ENCODE measurements at places on chromosomes 4 and X. TPM values are rescaled to one million over a fixed set of nuclear protein-coding genes. Genes with fewer than 3 reads are reported as not detected.
A peak's percentile ranks its signal among the peaks of the same experiment; 100 is the strongest.

DNA sequence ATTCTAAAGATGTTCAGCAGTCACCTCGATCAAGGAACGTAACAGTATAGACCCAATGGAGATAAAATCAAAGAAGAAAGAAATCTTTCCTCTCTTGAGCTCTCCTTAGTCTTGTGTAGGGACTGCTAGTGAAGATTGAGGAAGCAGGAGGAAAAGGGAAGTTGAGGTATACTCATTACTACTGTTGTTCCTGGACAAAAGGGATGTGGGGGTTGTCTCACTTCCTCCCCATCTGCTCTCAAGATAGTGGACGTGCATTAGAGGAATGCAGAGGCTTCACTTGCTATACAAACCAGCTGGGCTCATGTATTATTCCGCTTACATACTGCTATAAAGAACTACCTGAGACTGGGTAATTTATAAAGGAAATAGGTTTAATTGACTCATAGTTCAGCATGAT is 208.9 kb upstream of the ARHGEF9 start:
- H3K4me1 ChIP-seq, result no peaks in the 10 kb centered on the region
- H3K27ac ChIP-seq, result no peak overlapping the region
- no peaks in the 10 kb centered on the region for H3K27me3 ChIP-seq
- no peak overlapping the region for H3K4me3 ChIP-seq

- H3K27ac ChIP-seq, result no peak overlapping the region
- no peak overlapping the region for H3K4me3 ChIP-seq
- DNase-seq, result no peak
- no peaks in the 10 kb centered on the region for H3K4me1 ChIP-seq
Observed at GRCh38 chr4:30767147-30767845, 47.1 kb downstream of the PCDH7 start.

DNA sequence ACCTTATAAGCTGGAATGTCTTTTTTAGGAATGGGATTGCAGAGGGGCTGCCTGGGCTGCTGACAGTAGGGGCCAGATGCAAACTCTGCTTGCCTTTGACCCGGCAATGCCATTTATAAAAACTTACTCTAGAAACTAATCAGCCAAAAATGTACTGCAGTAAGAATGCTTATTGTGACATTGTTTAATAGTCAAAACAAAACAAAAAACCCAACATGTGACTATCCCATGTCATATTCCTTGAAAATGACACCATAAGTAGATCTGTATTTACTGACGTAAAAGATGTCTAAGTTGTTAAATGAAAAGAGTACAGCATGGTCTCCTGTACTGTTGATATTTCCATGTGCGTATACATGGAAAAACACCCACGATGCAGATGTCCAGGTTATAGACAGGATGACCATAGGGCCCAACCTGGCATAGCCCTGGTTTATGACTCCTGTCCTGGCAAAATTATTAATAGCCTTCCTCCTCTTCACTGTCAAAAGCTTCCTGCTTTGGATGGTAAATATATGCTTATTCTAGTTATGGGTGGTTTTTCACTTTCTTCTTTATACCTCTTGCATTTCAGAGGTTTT is 138.9 kb downstream of the PTTG2 start:
- H3K27me3 ChIP-seq, result no peaks in the 10 kb centered on the region
- H3K27ac ChIP-seq, result no peak overlapping the region
- DNase-seq, result no peak
- H3K36me3 ChIP-seq, result peaks cover 20% of the 10 kb centered on the region

DNA sequence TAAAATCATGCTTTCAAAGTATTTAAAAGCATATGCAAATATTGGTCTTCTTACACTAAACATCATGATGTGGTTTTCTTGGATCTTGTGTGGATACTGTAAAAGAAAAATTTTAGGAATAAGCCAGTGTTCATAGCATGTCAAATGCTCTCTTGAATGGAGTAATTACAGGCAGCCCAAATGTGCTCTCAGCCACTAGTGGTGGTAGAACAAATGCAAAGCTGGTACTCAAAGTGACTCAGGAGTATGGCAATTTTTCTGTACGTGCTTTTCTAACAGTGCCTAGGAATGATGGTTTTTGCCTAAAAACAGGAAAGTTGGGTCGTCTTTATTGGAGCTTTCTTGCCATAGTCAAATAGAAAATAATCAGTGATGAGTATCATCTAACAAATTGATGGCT is 19.9 kb downstream of the PGRMC2 start:
- H3K36me3 ChIP-seq, result peaks cover 6% of the 10 kb centered on the region
- no peaks in the 10 kb centered on the region for H3K27me3 ChIP-seq
- DNase-seq, result no peak
- H3K4me1 ChIP-seq, result no peaks in the 10 kb centered on the region
- no peak overlapping the region for H3K27ac ChIP-seq

DNA sequence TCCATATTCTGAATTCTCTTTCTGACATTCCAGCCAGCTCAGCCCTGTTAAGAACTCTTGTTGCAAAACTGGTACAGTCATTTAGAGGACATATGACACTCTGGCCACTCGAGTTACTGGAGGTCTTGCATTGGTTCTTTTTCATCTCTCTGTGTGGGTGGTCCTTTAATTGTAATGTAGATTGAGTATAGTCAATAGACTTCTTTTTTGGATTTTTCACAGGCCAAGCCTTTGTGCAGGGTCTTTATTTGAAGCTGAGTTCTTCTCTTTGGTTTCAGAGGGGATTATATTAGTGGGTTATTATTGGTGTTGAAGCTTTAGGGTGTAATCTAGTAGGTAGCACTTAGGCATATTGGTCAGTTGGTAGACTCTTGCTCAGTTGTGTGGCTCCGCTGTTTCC is 118.0 kb upstream of the GIMD1 start:
- no peak for DNase-seq
- H3K27ac ChIP-seq, result no peak overlapping the region
- no peaks in the 10 kb centered on the region for H3K27me3 ChIP-seq
- no peaks in the 10 kb centered on the region for H3K4me1 ChIP-seq

DNA sequence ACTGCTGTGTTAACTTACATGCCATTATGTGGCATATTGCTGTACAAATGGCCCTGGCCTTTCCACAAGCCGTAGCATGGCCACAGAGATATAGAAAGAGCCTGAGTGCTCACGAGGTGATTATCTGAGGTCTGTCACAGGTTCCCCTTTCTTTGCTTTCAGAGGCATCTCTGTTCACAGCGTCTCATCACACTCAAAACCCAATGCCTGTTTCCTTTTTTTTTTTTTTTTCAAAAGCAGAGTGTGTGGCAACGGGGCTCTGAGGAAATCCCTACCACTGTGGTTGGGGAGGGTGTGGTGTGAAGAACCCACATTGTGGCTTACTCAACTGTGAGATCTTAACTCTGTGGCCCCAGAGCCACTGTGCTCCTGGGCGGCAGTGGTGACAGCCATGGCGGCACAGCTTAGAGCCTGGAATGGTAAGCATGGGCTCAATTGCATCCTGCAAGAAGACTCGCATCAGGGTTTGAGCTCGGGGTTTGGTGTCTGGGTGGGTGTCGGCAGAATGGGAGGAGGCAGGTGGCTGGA is 30.8 kb downstream of the RTL5 start:
- H3K4me3 ChIP-seq, result peak overlapping the region; percentile 53
- H3K36me3 ChIP-seq, result no peaks in the 10 kb centered on the region
- H3K4me1 ChIP-seq, result peaks cover 50% of the 10 kb centered on the region
- no peaks in the 10 kb centered on the region for H3K27me3 ChIP-seq
- DNase-seq, result peak; percentile 59

FABP2 gene
- polyA plus RNA-seq, result not detected

GLUD2 gene
- polyA plus RNA-seq, result 0.20 TPM

DNA sequence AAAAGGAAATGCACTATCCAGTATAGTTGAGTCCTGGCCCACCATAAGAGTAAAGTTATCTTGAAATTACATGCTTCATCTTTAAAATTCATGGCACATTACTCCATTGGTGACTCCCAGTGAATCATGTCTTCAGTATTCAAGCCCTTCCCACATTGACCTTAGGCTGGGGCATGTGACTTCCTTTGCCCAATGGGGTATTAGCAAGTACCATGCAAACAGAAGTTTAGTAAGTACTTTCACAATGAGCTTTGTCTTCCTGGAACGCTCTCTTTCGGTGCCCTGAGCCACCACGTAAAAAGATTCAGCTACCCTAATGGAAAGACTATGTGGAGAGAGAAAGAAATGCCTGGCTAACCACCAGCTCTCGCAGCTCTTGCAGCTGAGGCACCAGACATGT is 235.4 kb downstream of the HNRNPD start:
- peaks cover 19% of the 10 kb centered on the region for H3K4me1 ChIP-seq
- H3K27ac ChIP-seq, result no peak overlapping the region
- no peak for DNase-seq

GRCh38 chr4:140223056-140223810 is 69.2 kb upstream of the MAML3 start:
- no peak for DNase-seq
- H3K36me3 ChIP-seq, result no peaks in the 10 kb centered on the region
- no peaks in the 10 kb centered on the region for H3K4me1 ChIP-seq
- H3K4me3 ChIP-seq, result no peak overlapping the region
- H3K27me3 ChIP-seq, result no peaks in the 10 kb centered on the region

RHOH gene
- 262 TPM for polyA plus RNA-seq

AFF1 gene
- polyA plus RNA-seq, result 20.9 TPM

- no peaks in the 10 kb centered on the region for H3K27me3 ChIP-seq
- no peaks in the 10 kb centered on the region for H3K36me3 ChIP-seq
- DNase-seq, result no peak
- H3K4me3 ChIP-seq, result no peak overlapping the region
- H3K27ac ChIP-seq, result peak overlapping the region; percentile 57
Observed at GRCh38 chrX:11254417-11255109, 38.6 kb upstream of the AMELX start.

VCX2 gene
- polyA plus RNA-seq, result not detected

DNA sequence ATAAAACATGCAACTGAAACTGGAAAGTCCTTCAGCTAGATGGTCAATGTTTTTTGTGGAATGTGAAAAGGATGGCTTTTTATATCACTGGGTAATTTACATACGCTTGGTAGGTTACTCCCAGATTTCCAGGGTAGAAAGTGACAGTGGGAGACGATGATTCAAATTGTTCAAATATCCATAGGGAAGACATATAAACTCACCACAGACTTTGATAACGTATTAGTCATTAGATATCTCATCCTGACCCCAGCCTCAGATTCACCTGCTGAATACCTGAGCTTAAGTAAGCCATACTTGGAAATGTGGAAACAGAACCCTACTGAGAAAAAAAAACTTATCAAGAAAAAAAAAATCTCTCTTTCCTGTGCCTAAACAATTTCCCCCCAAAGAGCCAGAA is 169.4 kb downstream of the ZNF674 start:
- H3K27ac ChIP-seq, result no peak overlapping the region
- H3K36me3 ChIP-seq, result no peaks in the 10 kb centered on the region
- H3K4me3 ChIP-seq, result no peak overlapping the region

DNA sequence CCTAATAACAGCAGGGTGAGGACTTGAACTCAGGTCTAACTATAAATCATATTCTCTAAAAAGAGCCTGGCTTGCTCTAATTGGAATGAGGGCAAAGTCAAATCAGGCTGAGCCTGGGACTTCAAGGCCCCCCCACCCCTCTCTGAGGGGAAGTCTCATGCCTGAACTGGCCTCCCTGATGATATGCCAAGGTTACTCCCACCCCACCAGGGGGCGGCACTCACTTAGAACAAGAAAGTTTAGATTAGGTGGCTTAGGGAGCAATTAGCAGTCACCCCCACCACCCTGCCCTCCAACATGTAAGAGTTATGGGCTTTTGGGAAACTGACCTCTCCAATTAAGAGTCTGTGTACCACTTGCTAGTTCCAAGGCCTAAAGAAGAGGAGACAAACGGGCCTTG is 2.7 kb downstream of the FOXO4 start:
- no peaks in the 10 kb centered on the region for H3K36me3 ChIP-seq
- no peak overlapping the region for H3K4me3 ChIP-seq
- H3K27me3 ChIP-seq, result no peaks in the 10 kb centered on the region
- no peak overlapping the region for H3K27ac ChIP-seq
- DNase-seq, result peak; percentile 69
- H3K4me1 ChIP-seq, result peaks cover 43% of the 10 kb centered on the region

GRCh38 chrX:69148946-69149345 is 16.3 kb downstream of the PJA1 start:
- no peaks in the 10 kb centered on the region for H3K27me3 ChIP-seq
- no peaks in the 10 kb centered on the region for H3K4me1 ChIP-seq
- no peaks in the 10 kb centered on the region for H3K36me3 ChIP-seq

RNF128 gene
- polyA plus RNA-seq, result not detected

DNA sequence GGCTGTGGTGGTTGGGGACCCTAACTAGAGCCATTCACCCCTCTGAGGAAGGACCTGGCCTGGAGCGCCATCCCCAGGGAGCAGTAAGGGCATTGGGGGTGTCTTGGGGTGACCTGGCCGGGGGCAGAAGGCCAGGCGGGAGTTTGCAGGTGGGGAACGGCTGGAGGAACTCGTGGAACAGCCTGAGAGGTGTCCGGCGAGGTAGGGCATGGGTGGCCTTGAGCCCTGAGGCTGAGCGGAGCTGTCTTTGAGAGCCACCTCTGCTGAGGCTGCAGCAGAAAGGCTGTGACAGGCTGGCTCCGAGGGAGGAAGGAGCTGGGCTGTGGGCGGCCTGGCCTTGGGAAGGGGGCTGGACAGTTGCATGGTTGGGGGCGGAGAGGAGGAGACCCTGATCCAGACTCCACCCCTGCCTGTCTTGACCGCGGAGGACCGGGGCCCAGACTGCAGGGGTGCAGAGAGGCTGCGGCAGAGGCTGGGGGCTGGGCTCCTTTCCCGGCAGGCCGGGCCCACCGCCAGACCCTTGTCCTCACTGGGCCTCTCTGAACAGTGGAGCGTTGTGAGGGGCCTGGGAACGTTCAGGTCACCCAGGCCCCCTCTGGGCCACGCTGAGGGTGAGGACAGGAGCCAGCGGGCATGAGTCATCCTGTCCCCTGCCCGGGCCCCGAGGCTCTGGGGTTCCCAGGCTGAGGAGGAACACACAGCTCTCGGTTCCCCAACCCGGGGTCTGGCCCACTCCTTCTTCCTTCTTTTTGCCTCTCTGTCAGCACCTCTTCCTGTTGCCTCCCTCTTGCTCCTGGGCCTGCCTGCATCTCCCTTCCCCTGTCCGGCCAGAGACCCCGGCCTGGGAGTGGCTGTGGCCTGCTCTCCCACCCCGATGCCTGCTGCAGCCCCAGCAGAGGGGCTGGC is 8.1 kb downstream of the SH3BP2 start:
- DNase-seq, result no peak
- no peaks in the 10 kb centered on the region for H3K36me3 ChIP-seq
- no peak overlapping the region for H3K4me3 ChIP-seq
- peaks cover 45% of the 10 kb centered on the region for H3K4me1 ChIP-seq

- H3K27me3 ChIP-seq, result no peaks in the 10 kb centered on the region
- DNase-seq, result no peak
- no peak overlapping the region for H3K4me3 ChIP-seq
- H3K4me1 ChIP-seq, result no peaks in the 10 kb centered on the region
- H3K27ac ChIP-seq, result no peak overlapping the region
Observed at GRCh38 chrX:790783-791360, 160.3 kb downstream of the SHOX start.

All from CD8-positive, alpha-beta memory T cell (primary cell).